CMK (cell line): ENCODE measurements at places on chromosomes 7 and 10.

DNA sequence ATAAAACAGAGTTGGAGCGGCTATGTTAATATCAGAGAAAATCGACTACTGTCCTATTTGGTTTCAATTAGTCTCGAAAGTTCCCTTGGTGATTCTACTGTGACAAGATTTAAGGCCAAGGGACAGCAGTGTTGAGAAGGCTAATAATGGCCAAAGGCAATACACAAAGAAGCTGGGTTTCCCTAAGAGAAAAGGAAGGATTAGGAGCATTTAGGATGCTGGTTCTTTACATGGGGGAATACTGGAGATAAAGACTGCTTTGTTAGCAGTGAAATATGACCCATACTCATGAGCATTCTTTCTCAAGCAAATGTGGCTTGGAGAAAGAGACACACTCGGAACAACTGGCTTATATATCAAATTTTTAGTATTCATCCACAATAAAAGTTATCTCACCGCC, 32.2 kb downstream of the IQUB start:
- no peak for DNase-seq

DNA sequence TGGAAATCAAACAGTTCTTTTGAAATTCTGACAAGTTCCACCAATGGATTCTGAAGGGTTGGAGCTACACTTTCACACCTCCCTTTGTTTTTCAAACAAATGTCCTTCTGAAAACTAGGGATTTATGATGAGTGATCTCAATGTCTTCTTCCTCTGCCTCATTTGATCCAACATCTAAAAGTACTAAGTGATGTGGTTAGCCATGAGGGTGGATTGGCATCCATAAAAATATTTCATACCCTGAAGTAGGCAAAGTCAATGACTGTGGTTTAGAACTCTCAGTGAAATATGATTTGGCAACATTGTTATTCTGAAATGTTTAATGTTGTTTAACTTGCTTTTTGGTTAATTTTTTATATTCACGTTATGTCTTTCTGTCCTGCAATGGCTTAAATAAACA, 136.9 kb downstream of the MBL2 start:
- no peak for DNase-seq

DNA sequence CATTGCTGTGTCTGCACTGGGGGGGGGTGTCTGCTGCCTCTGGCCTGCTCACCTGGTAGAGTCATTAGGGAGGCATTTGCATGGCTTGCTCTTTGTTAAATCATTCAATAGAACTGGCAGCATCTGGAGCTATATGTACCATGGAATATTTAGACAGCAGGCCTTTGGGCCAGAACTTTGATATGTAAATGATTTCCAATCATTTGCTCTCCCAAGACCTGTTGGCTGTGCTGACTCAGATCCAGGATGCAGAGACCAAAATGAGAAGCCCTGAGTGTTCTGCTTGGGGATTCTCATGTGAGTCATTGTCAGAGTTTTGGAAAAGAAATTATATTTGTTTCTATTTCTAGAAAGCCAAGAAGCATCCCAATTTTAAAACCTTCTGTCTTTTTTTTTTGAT, 257.6 kb upstream of the IGFBP3 start:
- no peak for DNase-seq

GRCh38 chr10:6035931-6036575, 26.1 kb downstream of the IL2RA start:
- no peak for DNase-seq

GRCh38 chr7:21108182-21108581, 319.7 kb upstream of the SP4 start:
- no peak for DNase-seq

DNA sequence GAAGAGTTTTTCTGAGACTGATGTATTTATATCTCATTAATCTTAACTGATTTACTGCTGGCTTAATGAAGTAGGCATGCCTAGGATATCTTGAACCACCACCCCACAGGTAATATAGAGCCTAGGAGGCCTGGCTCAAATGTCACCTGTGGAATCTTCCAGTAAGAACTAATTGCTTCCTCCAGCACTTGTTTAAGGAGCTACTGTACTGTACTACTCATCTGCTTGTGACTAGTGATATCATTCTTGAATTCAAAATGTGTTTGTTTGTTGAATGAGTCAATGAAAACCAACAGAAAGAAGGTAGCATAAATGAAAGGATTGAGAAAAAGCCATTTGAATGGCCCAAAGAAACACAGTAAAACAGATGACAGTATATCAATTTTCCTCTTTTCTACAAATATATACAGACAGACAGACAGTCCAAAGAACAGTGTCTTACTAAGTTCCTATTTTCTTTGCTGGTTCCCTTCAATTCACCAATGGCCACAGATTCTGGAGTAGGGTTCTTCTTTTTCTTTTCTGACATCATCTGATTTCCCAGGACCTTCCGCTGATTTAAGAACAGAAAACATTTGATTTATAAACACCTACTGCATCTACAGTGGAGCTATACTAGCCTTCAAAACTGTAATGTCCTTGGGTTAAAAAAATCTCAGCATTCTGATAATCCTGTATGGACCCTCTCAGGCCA, 43.7 kb upstream of the SLIT1 start:
- no peak for DNase-seq

GRCh38 chr10:22605168-22605567, 109.2 kb downstream of the PIP4K2A start:
- DNase-seq, result no peak

DNA sequence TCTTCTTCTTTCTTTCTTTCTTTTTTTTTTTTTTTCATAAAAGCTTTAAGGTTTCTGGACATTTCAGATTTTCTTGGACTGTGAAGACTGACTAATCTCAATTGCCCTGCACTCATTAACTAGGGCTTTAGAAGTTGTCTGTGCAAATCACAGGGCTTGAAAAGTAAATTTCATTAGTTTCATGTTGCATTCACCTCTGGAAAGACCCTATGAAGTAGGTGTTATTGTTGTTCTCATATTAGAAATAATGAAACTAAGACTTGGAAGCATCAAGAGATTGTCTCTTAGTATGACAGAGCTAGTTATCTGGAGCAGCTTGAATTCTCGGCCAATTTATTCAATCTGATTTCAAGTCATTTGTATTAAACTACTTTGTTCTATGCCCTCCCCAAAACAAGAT, 28.2 kb upstream of the SEMA3D start:
- DNase-seq, result no peak

DNA sequence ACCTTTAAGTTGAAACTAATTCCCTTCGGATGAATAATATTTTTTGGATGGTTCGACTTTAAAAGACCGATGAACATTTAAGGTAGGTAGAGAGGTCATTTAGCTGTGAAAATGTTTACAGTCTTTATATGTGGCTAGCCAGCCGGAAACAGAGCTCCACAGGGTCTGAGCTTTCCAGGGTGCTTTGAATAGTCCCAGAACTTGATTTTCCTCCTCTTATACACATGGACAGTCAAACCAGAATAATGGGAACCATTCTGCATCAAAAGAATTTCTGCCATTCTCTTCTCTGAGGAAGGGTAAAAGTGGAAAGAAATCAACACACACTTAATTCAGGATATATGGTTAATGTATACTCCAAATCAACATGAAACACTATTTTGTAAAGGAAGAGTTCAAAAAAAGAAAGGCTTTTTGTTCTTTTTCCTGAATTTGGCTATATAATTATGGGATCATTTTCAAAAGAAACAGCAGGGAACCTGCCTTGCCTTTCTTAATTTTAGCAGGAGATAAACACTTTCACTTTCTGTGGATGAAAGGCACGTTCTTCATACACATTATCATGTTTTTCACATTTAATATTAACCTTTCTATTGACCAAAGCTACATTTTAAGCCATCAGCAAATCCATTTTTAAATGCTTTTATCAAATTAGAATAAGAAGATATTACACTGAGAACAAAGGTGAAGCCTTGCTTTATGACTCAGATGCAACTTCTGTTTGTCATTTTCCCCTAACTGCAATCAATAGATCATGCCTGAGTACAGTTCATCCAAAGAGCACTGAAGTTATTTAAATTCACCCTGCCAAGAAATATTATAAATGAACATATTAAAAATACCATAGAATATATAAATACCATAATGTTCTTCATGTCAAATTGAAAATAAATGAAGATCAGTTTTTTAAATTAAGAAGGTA, 307.3 kb downstream of the THSD7A start:
- DNase-seq, result no peak

DNA sequence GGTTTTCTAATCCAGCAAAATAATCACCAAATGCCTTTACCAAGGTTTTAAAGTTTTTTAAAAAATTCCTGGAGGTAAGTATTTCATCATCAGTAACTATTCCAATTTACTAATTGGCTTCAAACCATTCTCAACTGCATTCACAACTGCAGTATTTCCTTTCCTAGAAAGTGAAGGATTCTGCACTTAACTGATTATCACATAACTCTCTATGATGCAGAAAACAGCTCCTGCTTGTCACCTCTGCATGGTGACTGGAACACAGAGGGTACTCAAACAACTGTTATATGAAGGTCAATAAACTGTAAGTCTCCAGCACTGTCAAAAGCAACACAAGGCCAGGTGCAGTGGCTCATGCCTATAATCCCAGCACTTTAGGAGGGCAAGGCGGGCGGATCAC, 42.6 kb downstream of the SRPK2 start:
- DNase-seq, result no peak

DNA sequence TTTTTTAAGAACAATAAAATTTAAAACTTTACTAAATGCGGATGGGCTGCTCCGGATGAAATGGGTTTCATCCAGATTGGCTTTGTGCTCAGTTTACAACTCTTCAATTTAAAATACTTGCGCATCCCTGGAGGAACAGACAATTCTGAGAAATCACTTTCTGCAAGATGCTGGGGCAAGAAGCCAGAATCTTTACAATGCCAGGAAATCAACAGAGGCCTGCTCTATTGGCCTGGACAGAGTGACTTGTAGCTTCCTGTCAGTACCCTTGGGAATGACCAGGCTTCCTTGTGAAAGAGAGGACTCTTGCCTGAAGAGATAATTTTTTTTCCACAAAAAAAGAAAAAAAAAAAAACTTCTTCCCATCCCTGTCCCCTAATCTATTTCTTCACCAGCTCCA, 3.9 kb upstream of the FAM13C start:
- no peak for DNase-seq

GRCh38 chr10:79424221-79425073, 21.0 kb downstream of the ZCCHC24 start:
- no peak for DNase-seq

DNA sequence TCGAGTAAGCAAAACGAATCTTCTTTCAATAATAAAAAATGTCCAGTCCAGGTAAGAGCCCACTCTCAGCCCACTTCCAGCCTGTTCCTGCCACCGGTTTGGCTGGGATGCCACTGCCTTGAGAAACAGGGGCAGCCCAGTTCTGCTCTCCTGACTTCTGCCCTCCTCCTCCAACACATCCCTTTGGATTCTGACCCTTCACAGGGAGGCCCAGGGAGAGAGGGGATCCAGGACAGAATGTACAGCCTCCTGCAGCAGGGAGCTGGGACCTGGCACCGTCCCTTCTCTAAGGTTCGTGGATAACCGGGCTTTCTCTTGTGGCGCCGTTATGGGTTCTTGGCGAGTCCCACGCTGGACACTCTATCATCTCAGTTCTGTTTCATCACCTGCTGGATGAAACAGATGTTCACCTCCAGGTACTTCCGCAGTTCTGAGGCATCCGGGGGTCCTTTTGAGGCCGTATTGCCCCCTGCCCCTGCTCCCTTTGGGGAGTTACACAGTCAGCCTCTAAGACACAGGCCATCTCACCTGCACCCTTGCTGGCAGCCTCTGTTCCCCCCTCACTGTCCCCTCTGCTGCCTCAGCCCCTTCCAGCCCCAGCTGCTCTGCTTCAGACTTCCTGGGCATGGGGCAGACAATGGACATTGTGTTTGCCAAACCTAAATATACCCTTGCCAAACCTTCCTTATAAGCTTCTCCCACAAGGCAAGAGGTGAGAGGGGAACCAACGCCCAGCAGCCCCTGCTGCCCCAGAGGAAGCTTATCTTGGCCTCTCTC, 203.8 kb upstream of the ZMIZ1 start:
- DNase-seq, result no peak

- no peak for DNase-seq
Observed at GRCh38 chr10:33134011-33134751, 176.2 kb upstream of the ITGB1 start.
